ENCODE measurements at places on chromosomes 11 and 22.

DNA sequence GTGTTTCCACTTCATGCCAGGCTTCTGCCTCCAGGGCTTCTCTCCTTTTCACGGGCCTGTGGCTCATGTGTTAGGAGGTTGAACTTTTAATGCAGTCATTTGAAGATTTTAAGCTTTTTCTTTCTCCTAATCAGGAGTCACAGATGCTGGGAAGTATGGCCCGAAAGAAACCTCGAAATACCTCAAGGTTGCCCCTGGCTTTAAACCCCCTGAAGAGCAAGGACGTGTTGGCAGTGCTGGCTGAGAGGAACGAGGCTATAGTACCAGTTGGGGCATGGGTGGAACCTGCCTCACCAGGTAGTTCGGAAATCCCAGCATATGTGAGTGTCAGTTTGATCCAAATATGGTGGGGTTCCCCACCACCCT is 571 bp downstream of the CCDC15 start:
- DNase-seq = no peak

- DNase-seq = no peak
Observed at GRCh38 chr11:46435679-46436078, 44.1 kb upstream of the CHRM4 start.

DNA sequence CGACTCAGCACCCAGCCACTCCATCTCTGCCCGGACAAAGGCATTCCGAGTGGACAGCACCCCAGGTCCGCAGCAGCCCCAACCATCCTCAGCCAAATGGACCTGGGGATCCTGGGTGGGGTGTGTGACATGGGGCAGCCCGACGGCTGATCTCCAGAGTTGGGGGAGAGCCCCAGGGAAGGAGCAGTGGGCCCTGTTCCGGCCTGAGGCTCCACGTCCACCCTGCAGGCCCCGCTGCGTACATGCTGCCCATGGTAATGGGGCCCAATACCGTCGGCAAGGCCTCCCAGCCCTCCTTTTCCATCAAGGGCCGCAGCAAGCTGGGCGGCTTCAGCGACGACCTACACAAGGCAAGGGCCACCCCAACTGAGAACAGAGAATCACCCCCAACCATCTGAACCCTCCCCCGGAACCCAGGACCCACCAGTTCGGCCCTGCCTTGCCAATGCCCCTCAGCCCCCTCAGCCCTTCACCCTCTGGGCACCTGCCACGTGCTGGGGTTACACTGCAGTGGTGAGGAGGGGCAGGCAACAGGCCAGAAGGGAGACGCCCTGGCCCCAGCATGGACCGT is 5.4 kb downstream of the SCGB1C1 start:
- DNase-seq = no peak

- DNase-seq = no peak
Observed at GRCh38 chr11:39442177-39442576, 2017.3 kb downstream of the LRRC4C start.

DNA sequence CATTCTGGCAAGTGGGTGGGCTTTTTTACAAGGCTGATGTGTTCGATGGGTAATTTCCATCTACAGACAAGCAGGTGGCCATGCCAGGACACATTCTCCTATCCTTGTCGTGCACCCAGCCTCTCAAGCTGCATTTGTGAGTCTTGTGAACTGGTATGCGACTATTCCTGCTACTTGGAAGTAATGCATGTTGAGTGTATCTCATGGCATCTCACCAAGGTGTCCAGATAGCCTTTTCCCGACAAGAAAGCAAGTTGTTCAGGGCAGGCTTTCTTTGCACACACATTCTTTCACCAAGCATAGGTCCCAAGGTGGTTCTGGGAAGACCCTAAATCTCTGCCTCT is 18.8 kb upstream of the SYT13 start:
- DNase-seq = no peak
